ENCODE measurements at places on chromosomes 13 and 19.

GRCh38 chr13:38223089-38223488, 126.6 kb upstream of the UFM1 start:
- peak; percentile 14 for DNase-seq

DNA sequence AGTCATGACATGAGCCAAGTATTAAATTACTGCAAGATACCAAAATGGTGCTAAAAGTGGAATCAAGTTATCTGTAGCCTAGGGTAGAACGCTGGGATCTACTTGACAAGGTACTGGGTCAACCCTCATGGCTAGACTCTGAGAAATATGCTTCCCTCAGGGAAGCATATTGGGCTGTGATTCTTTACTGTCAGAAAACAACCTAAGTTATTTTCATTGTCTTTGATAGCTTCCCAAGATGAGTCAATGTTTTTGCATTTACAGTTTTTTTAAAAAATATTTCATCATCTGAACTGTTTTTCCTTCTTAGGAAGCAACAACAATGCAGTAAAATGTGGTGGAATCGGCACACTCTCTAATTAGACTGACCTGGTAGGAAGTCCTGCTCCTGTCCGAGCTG, 218.0 kb downstream of the RGCC start:
- no peak for DNase-seq

DNA sequence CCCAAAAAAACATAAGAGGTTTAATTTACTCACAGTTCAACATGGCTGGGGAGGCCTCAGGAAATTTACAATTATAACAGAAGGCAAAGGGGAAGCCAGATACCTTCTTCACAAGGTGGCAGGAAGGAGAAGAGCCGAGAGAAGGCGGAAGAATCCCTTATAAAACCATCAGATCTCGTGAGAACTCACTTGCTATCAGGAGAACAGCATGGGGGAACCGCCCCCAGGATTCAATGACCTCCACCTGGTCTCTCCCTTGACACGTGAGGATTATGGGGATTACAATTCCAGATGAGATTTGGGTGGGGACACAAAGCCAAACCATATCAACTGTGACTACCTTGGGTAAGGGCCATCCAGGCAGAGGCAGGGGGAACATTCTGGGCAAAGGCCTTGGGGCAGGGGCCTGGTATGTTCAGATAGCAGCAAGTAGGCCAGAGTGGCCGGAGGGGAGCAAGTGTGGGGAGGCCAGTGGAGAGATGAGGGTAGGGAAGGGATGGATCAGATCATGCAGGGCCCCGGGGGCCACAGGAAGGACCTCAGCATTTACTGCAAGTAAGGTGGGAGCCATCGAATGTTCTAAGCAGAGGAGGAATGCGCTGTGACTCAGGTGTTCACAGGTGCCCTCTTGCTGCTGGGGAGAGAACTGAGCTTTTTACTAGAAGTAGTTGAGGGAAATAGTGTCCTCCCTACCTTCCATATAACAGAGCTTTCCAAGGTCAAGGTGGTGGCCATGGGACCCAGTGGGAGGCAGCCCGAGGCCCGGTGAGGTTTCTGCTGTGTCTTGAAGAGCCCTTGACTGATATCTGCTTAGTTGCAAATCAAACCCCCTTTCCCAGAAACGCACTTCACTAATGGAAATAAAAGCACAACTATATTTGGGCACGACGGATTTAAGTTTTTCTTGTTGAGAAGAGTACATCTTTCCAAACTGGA, 18.0 kb downstream of the RAB3D start:
- no peak for DNase-seq

DNA sequence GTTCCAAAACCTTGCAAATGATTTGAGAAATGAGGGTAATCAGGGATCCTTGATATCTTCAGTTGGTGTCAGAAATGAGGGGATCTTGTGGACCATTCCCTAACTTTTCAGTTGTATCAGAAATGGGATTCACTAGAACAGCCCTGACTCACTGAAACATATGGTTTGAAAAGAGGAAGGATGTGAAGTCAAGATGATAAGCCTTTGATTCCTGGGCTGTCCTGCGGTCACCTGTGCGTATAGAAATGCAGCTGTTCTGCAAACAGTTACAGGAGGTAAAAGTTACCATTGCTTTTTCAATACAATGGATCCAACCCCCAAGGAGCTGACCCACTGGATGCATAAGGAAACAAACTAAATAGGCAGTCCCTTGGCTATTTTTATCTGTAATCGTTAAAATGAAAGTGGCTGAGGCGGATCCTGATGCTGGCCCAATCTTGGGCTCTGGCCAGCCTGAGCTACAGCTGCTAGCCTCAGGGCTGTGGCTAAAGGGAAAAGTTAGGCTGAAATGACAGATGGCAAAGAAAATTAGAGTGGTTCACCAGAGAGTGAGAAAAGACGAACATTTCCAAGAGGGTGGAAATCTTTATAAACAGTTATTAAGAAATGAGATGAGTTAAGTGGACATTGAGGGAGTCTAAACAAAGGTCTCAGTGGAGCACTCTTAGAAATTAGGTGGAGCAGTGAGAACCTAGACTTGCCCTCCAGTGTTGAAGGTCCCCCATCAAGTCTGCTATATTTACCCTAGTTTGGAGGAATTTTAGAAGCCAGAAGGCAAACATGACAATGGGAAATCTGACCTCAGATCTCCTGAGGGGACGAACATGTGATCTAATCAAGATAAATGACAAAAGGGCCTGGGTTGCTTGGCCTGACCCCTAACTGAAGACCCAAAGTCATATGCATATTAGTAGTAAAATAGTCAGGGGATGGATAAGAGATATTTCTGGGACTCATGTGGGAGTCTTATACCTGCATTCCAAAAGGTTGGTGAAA, 7.6 kb downstream of the SIGLECL1 start:
- DNase-seq = no peak

GRCh38 chr19:33450689-33451088, 70.9 kb downstream of the PEPD start:
- DNase-seq = no peak

Measured in H7 (cell line).